NCI-H345 (cell line): ENCODE measurements at places on chromosomes 4 and X.
A peak's percentile ranks its signal among the peaks of the same experiment; 100 is the strongest.

DNA sequence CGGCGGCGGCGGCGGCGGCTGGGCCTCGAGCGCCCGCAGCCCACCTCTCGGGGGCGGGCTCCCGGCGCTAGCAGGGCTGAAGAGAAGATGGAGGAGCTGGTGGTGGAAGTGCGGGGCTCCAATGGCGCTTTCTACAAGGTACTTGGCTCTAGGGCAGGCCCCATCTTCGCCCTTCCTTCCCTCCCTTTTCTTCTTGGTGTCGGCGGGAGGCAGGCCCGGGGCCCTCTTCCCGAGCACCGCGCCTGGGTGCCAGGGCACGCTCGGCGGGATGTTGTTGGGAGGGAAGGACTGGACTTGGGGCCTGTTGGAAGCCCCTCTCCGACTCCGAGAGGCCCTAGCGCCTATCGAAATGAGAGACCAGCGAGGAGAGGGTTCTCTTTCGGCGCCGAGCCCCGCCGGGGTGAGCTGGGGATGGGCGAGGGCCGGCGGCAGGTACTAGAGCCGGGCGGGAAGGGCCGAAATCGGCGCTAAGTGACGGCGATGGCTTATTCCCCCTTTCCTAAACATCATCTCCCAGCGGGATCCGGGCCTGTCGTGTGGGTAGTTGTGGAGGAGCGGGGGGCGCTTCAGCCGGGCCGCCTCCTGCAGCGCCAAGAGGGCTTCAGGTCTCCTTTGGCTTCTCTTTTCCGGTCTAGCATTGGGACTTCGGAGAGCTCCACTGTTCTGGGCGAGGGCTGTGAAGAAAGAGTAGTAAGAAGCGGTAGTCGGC is 528 bp downstream of the FMR1 start:
- DNase-seq: peak; percentile 34

DNA sequence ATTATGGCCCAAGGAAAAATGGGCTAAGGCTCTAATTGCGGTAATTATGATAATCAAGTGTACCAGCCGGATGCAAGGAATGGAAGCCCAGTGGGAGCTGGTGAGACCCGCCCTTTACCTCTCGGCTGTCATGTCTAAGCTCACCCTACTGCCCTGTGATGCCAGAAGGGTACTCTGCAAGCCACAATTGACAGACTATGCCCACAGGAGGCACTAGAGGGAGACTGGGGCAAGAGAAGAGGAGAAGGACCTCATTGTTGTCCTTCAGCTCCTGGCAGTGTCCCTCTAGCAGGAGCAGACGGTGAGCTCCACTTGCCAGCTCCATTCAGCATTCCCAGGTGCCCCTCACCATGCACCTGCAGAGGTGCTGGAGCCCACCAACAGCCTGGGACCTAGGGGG is 141.8 kb downstream of the SMIM20 start:
- DNase-seq: no peak

- no peak for DNase-seq
Observed at GRCh38 chr4:182420189-182420588, 177.0 kb downstream of the TENM3 start.

- no peak for DNase-seq
Observed at GRCh38 chr4:182823576-182823975, 93.6 kb downstream of the DCTD start.

- no peak for DNase-seq
Observed at GRCh38 chrX:42466332-42467046, 311.5 kb downstream of the PPP1R2C start.
